B cell (primary cell): ENCODE measurements at places on chromosomes 13 and 19.
A peak's percentile ranks its signal among the peaks of the same experiment; 100 is the strongest.

GRCh38 chr13:34391076-34391475 lies 551.0 kb upstream of the NBEA start:
- no peak for DNase-seq

GRCh38 chr19:4360641-4361151 lies 17.3 kb downstream of the MPND start:
- no peak for DNase-seq

DNA sequence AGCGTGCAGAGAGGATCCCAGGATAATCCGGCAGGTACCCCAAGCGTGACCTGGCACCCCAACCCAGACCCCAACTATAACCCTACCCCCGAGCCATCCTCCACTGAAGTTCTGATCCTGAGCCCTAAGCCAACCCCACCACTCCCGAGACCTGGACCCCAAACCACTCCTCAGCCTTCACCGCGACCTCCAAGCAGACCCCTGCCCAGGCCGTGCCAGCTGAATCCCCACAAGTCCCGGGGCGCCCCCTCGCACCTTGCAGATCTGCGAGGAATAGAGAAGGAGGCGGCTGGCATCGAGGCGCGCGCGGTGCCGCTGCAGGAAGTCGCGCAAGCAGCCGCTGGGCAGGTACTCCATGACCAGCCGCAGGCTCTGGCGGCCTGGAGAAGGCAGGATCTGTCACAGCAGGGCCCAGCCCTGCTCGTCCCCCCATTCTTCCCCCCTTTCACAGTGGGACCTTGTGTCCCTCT lies 10.1 kb upstream of the INSL3 start:
- DNase-seq, result no peak

DNA sequence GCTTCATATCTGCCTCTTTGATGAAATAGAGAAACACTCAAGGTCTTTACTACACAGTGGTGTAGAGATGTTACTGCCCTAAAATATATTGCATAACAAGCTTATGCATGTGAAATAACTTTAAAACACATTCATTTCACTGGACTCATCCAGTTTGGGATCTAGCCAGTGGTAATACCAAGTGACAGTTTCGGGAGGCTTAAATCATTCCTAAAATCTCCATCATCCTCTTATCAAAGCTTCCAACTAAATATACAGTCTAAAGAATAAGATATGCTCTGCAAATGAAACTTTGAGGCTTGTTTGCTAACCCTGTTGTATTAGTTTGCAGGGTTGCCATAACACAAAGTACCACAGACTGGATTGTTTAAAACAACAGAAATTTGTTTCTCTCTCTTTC lies 52.8 kb downstream of the THSD1 start:
- DNase-seq, result no peak

GRCh38 chr13:86882107-86882506 lies 789.1 kb upstream of the SLITRK5 start:
- DNase-seq, result no peak

- DNase-seq, result peak; percentile 78
Observed at GRCh38 chr19:46265217-46265828, 31.5 kb upstream of the HIF3A start.
